ENCODE measurements at places on chromosomes 5 and 9.

DNA sequence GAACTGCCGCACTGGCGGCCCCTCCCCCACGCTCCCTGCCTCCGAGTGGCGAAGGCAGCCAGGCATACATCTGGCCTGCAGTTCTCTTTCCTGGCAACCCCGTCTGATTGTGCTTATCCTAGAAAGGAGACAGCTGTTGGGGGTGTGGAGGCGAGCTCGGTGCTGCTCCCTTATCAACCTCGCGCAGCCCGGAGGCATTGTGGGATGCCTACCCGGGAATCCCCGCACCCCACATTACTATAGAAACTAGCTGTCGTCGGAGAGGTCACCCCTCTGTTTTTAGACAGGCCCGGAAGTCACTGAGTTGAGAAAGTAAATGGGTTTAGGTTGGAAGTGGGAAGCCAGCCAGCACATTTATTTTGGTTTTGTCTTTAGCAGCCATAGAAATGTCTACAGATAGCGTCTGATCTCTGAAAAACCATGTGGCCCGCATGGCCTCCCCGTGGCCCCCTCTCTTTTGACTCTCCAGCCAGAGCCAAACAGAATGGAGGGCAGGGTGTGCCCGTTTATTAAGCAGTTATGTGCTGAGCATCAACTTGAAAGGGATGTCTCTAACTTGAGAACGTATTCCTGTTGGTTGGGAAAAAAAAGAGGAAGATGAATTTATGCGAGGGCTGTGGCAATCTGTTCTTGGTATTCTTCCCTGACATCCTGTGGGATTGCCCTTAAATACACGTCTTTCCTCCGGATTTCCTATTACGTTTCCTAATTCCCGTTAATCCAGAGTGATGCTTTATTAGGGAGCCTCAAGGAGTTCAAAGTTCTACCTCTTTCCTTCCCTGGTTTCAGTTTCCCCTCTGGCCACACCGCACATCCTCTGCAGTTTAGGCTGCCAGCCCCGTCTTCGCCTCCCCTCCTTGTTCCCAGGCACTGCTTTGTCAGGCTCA is 3.9 kb downstream of the STC2 start:
- no peak for DNase-seq

DNA sequence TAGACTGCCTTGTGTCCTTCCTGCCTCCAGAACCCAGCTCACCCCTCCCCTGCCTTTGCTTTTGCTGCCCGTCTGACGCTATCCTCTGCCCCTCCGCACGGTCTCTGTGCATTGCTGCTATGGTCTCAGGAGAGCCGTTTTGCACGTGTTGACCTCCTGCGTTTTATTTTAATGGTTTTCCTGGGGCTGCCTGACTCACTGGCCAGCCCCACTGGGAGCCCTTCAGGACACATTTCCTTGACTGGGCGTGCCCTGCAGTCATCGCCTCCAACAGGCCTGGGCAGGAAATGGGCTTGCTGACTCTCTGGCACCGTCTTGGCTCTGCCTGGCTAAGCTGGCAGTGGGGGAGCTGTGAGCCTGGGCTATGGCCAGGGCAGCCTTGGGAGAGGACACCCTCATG is 17.9 kb upstream of the ASS1 start:
- no peak for DNase-seq

DNA sequence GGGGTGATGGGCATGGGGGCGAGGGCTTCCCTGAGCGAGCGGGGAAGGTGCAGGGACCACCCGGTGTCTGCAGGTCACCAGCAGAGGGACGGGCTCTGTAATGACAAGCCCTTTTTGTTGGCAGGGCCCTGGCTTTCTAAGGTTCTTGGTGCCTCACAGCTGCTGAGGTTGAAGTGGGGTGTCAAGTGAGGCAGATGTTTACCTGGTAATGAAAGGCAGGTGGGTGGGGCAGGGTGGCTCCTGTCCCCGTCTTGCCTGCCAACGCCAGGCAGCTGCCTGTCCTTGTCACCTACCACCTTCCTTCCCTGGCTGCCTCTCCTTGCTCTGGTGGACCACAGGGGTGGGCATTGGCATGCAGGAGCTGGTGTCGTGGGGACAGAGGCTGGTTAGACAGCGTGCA is 41.0 kb upstream of the SEMA4D start:
- no peak for DNase-seq

- no peak for DNase-seq
Measured at GRCh38 chr5:180093651-180094382, 22.3 kb upstream of the RNF130 start.
